ENCODE measurements at places on chromosomes 2 and 18.

DNA sequence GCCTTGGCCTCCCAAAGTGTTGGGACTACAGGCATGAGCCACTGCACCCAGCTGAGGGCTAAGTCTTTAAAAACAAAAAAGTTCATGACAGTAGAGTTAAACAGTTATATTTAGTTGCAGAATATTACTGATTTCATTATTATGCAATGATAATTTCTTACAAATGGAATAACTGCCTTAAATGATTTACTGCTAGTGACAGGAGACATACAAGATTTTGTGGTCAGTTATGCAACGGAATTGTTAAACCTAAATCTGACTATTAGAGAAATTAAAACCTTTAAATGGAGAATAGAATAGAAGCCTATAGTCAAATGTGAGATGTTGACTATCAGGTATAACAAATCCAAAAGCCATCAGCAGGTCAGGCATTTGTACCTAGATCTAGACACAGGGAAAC is 10.3 kb upstream of the DNAJC10 start:
- no peak for DNase-seq

DNA sequence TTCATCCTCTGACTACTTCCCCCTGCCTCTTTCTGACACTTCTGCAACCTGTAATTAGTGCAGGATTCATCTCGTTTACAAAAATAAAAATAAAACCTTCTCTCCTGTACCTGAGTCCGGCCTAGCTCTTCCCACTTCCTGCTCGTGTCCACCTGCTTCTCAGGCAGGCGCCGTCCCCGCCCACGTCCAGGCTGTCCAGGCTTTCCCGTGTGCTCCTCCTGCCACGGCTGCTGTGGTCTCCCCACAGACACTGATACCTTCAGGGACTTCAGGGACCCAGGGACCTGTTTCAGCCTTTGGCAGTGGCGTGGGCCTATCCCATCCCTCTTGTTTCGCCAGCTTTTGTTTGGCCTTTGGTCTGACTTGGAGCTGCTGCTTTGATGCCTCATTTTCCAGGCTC is 272.5 kb downstream of the PHLPP1 start:
- no peak for DNase-seq

- no peak for DNase-seq
These were observed 3.5 kb upstream of the ZSWIM2 start for GRCh38 chr2:186852508-186852907.

DNA sequence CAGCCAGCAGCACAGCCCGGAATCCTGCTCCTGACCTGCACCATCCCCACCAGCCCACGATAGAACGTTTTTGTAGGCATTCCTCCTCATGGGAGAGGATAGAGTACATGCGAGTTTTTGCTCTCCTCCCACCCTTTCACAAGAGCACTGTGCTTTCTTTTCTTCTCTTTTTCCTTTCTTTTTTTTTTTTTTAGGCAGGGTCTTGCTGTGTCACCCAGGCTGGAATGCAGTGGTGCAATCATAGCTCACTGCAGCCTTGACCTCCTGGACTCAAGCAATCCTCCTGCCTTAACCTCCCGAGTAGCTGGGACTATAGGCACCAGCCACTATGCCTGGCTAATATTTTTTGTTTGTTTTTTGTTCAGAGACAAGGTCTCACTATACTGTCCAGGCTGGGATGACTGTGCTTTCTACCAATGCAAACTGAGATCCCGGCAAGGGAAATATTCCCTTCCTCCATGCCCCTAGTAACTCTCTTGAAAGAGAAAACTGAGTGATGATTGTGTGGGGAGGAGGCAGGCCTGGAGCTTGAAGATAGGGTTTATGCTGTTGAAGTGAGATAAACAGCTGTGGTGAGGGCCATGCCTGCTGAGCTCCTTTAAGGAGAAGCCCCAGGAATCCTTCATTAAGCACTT is 82.6 kb upstream of the TXNDC2 start:
- no peak for DNase-seq

- peak; percentile 47 for DNase-seq
These were observed 52.8 kb upstream of the PMAIP1 start for GRCh38 chr18:59846814-59847490.

- DNase-seq, result no peak
These were observed 11.8 kb downstream of the CYRIA start for GRCh38 chr2:16653799-16654198.

DNA sequence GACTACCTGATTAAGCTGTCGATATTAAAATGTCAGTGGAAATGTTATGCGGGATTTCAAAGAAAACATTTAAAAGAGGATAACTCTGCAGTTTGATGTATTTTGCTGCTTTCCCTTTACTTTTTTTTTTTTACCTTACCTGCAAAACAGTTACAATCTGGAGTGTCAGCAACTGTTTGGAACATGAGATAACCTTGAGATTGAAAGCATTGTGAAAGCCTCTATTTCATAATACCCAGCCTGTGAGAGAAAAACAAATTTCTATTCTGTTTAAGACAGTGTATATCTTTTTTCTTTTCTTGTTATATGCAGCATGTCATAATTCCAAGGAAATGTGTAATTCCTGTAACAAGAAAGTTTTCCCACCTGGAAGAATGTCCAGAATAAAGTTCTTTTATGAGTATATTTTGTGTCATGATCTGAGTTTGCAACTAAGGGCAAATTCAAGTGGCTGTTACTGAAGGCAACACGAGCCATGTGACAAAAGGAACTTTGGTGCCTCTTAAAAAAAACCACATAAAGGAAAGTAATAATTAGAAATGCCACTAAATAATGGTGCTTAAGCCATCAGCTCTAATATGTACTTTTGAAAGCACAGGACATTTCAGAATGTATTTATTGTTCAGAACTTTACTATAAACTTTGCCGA is 297.0 kb upstream of the DSEL start:
- DNase-seq, result no peak

DNA sequence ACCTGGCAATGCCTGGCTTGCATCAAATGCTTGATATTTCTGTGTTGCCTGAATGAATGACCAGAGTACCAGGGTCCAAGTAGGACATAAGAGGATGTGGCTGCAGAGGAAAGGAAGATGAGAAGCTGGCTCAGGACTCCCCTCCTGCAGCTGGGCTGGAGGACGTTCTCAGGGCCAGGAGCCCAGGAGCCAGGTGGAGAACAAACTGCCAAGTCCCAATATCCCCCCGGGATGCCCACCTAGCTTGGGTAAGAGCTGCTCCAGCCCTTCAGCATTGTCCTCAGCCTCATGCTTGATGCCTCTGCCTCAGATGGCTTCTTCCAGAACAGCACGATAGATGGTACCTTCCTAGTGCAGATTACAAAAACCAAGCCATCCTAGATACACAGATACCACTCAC is 8.6 kb upstream of the ATP6V1B1 start:
- no peak for DNase-seq

- no peak for DNase-seq
These were observed 310.3 kb upstream of the HS6ST1 start for GRCh38 chr2:128628996-128629395.

DNA sequence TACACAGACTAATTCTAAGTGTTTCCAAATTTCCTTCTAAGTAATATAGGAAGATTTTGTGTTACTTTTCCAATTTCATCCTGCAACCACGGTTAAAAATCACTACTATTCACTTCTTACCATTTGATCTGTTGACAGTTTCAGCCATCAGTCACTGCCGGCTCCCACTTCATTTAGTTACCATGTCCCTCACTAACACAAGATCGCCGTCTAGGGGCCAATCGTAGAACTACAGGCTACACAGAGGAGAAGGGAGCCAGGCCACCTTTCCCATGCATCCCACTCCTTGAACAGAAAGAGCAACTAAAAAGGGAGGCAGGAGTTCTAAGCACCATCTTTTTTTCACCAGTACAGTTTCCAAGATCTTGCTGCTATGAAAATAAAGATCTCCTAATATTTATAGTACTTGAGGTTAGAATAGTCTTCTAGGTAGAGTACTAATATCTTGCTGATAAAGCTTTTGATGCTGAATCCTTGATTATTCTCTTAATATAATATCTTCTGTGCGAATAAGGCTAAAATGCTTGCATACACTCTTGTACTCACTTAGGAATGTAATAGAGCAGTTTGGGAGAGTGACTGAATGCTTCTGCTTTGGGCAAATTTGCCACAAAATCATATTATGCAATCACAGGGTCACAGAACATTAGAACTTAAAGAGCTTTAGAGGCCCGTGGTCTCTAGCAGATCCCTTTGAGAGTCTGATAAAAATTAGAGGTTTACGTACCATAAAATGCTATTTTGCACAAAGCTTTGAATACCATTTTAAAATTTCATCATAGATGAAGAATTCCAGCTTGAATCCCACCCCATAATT is 39.5 kb upstream of the CYP1B1 start:
- DNase-seq, result peak; percentile 88

GRCh38 chr2:226608451-226608850 is 191.2 kb downstream of the IRS1 start:
- DNase-seq, result no peak

DNA sequence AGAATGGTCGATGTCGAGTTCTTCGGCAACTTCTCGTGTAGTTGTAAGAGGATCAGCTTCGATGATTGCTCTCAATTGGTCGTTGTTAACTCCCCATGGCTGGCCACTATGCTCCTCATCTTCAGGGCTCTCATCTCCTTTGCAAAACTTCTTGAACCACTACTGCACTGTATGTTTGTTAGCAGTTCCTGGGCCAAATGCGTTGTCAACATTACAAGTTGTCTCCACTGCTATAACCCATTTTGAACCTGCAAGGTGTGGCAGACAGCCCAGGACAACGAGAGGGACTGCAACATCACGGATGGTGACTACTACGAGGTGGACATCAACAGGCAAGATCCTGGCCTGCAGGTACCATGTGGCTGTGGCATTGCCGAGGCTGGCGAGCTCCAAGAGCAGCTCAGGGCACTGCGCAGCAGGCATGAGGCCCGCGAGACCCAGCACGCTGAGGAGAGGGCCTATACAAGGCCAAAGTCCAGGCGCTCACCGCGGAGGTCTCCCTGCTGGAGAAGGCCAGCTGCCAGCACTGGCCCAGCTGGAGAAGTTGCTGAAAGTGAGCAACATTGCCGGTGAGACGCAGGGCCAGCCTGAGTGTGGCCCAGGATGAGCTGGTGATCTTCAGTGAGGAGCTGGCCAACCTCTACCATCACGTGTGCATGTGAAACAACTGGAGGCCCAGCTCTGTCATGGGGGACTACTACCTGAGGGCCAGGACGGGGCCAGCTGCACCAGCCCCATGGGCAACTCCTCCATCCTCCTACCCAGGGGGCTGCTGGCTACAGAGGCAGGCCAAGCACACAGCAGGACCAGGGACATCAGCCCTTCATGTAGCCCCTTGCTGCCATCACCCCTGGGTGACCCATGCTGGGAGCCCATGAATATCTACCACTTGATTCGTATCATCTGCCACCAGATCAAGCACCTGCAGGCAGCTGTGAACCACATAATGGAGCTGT is 20.2 kb downstream of the CLK1 start:
- DNase-seq, result no peak

GRCh38 chr2:207042841-207043240 is 103.5 kb downstream of the CPO start:
- no peak for DNase-seq

- no peak for DNase-seq
These were observed 80.5 kb upstream of the OTOF start for GRCh38 chr2:26558271-26559043.

- DNase-seq, result no peak
These were observed 631.8 kb upstream of the RAB6C start for GRCh38 chr2:129347486-129348217.

GRCh38 chr2:221334481-221335218 is 237.5 kb downstream of the EPHA4 start:
- no peak for DNase-seq

DNA sequence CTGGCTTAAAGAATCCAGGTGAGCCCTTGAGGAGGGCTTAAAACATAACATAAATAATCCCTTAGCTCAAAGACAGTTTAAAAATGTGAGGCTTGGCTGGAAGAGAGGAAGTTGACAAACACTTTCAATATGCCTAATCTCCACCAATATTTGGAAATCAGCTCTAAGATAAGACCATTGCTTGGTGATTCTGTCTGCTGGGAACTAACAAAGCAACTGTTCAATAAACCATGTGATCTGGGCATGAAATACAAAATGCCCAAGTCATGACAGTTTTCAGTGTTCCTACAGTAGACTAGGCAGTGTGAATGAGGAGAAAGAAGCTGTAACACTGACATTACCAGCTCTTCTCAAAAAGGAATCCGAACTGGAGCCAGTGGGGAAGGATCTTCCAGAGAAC is 10.7 kb downstream of the MFF start:
- no peak for DNase-seq

- no peak for DNase-seq
These were observed 38.0 kb upstream of the ACVR2A start for GRCh38 chr2:147806846-147807245.

DNA sequence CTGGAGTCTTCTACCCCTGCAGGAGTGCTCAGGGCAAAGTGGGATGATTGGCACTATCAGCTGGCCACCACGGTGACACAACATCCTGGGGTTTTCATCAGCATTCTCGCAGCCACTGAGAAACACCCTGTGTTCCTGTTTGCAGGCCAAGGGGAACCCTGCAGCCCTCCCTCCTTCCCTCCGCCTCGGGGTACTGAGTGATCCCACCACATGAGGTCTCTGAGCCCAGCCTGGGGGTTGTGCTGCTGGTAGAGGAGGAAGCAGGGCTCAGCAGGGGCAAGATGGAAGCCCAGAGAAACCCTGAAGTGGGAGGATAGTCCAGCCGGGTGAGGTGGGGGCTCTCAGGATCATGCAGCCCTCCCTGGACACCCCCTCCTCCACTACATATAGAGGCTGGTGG is at the start of gene OXER1:
TSS of gene OXER1 (minus strand) at position 40 of the 400 bp plus-strand sequence. CDS start 73 bp downstream, outside the sequence.
- no peak for DNase-seq

DNA sequence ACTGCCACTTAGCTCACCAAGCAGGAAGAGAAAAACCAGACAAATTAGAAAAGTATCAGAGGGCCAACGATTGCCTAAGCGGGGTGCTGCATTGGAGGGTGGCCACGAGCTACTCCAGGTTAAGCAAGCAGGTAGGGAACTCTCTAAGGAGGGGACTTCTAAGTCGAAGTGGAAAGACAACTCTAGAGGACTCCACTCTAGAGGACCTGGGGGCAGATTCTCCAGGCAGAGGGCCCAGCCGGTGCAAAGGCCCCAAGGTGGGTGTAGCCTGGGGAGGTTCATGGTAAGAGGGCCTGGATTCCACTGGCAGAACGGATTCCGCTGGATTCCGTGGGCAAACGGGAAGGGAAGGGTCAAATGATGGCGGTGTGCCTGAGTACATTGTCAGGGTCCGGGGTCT is 12.7 kb downstream of the FBLN7 start:
- no peak for DNase-seq

- no peak for DNase-seq
These were observed 155.3 kb downstream of the UXS1 start for GRCh38 chr2:106038601-106039375.

DNA sequence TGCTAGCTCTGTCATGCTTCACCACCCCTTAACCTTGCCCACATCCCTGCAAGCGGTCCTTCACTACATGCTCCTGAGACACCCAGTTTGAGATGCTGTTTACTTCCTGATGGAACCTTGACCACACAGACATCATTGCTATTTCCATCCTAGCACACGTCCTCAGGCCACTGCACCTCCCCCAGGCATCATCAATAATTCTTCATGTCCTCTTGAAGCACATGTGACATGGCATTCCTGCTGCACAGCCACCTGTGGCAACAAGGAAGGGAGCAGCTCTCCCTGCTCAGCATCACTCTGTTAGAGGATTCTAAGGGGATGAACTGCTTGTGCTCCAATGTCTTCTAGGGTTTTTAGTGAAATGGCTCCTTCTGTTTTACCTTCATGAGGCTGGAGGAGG is 26.1 kb upstream of the ST3GAL5 start:
- no peak for DNase-seq

All from stimulated activated CD4-positive, alpha-beta T cell treated with anti-CD3 and anti-CD28 coated beads, Interleukin-2, amount 100 ng/mL, for 24 hours (primary cell).